ENCODE measurements at places on chromosomes 5 and 9.
A peak's percentile ranks its signal among the peaks of the same experiment; 100 is the strongest.

GRCh38 chr5:56211298-56211865 is 21.7 kb downstream of the ANKRD55 start:
- DNase-seq = no peak

DNA sequence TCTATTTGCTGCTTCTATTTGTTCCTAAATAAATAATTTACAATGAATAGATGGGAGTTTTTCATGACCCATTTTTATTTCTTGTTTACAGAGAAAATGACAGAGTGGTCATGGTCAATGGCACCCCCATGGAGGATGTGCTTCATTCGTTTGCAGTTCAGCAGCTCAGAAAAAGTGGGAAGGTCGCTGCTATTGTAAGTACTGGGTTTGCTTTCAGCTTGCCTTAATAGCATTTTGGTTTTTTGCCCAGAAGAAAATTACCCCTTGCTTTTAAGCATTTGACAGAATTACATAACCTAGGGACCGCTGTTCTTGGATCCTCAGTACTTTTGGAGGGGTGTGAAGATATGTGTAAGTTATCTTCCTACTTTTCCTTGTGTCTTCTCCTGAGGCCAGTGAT is 44.1 kb downstream of the TJP2 start:
- DNase-seq = no peak

DNA sequence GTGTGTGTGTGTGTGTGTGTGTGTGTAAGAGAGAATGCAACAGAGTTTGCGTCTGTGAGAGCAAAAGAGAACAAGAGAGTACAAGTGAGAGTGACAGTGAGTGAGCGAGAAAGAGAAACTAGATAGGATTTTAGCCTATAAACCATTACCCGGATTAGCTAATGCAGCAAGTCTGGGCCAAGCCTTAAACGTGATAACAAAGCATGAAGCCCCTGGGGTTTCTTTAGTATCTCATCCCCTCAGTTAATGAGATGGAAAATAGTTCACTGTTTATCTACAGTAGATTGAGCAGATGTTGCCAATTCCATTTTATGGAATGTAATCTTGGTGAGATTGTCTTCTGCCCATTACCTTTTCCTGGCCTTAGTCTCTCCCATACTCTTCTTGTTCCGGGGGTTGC is 114.5 kb downstream of the MAT2B start:
- DNase-seq = no peak

DNA sequence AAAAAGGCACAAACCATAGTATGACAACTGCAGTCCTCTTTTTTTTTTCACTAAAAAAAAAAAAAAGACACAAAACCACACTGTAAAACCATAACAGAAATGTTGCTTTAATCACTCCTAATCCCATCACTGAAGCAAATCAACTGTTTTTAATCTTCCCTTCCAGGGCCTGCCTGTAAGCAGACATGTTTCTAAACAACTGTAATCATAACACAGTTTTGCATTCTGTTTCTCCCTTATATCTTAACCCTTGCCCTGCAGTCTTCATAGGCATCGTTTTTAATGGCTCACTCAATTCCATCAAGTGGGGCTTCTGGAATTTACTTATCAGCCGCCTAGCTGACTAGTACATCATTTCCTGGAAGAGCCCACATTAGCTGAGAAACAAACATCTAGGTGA is 111.0 kb upstream of the SLC25A48 start:
- DNase-seq = no peak

- no peak for DNase-seq
Observed at GRCh38 chr9:101312661-101313060, 72.1 kb downstream of the BAAT start.

DNA sequence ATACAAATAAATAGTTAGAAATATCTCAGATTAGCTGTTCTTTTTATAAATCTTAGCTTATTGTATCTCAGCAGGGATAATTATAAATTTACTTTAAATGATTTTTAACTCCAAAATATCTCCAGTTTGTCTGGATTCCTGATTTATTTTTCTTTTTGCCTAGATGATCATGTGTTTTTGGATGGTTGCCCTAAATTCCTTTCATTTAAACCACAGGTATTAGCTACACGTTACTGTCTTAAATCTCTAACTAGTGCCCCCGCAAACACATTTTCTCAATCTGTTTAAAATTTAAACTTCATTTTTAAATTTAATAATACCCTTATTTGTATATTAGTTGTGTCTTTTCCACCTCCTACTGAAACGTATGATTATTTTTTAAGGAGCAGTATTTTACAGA is 5.6 kb downstream of the FER start:
- no peak for DNase-seq

DNA sequence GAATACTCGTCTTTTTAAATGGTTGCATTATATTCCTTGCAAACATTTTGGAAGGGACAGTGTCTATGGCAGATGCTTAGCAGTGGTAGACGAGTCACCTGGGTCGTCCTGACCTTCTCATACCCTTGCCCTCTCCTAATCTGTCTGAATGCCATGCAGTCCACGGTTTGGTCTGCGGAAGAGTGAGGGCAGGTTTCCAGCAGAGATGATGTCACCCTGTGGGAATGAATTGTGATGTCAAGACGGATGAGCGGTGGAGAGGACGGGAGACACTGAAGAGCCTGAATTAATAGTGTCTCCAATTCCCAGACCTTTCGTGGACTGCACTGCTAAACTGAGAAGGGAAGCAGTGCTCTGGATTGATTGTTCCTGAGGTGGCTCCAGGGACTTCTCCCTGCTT is 329.0 kb upstream of the PANK3 start:
- DNase-seq = no peak

DNA sequence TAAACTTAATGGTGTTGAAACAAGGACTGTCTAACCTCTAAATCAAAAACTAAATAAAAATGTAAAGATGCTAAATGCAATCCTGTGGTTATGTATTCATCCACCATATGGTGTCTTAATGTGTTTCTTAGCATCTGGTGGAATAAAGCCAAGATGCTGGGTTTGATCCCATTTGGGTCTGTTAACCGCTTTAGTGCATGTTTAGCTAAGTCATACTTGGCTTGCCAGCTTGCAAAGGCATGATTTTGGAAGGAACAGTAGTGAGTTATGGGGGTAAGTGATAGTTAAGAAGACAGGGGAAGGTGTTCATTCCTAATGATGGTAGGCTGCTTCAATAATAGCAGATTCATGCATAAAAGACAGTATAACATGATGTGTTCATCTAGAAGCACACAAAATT is 139.0 kb upstream of the SLC27A6 start:
- DNase-seq = no peak

GRCh38 chr5:132669966-132670882 is 3.6 kb upstream of the IL4 start:
- no peak for DNase-seq

DNA sequence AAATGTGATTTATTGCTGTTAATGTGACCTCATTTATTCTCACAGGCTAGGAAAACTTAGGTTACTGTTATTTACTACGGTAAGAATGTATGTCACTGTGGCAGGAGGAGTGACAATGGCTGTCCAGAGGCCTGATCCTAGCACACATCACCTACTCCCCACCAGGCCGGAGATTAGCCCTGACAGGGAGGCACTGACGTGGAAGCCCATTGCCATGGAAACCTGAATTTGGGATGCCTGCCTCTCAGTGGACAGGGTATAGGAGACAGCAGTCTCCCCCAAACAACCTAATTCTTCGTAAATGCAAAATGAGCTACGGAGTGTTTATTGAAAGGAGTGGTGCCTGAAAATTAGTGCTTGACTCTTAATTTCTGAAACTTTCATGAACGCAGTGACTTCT is 87.6 kb upstream of the SMARCA2 start:
- DNase-seq = no peak

DNA sequence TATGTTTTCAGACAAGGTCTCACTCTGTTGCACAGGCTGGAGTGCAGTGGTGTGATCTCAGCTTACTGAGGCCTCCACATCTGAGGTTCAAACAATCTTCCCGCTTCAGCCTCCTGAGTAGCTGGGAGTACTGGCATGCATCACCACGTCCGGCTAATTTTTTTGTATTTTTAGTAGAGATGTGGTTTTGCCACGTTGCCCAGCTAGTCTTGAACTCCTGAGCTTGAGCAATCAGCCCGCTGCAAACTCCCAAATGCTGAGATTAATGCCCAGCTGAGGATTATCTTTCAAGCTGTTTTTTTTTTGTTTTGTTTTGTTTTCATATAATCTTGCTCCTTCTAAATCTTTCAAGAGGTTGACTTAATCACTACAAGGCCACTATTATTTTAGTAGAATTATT is 47.3 kb upstream of the SLC28A3 start:
- no peak for DNase-seq

- DNase-seq = peak; percentile 34
Observed at GRCh38 chr5:143404416-143405062, 1.1 kb upstream of the NR3C1 start.

DNA sequence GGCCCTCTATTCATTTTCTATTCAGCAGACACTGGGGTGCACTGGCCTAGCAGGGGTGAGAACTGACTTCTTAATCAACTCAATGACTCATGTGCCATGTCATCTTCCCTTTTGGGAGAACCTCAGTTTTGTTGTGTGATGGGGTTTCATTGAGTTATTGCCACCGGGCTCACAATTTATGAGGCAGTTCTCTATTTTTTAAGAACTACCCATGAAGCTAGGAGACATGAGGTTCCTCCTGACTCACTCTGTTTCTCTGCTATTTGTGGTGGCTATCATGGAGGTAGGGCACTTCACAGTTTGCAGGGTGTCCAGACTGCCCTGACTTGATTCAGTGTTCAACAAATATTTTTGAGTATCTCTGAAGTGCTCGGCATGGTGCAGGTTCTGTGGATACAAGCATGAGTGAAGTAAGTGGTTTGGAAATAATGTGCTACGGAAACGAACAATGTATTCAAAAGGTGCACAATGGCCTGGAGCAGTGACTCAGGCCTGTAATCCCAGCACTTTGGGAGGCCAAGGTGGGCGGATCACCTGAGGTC is 39.3 kb downstream of the SPARC start:
- DNase-seq = no peak

DNA sequence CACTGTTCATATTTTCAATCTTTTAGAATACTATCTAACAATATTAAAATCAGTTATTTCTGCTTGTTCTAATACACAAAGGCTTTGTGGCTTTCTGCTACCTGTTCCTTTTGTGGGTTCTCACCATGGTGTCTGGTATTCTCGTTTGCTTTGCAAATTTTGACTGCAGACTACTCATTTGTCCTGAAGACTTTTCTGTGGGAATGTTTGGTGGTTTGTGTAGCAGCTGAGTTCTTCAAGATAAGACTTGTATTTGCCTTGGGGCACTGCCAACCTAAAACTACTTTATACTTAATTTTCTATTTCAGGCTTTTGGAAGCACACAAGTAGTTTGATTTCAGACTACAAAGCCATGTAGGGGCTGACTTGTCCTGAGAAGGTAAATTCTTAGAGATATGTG is 11.1 kb downstream of the IL33 start:
- peak; percentile 78 for DNase-seq

DNA sequence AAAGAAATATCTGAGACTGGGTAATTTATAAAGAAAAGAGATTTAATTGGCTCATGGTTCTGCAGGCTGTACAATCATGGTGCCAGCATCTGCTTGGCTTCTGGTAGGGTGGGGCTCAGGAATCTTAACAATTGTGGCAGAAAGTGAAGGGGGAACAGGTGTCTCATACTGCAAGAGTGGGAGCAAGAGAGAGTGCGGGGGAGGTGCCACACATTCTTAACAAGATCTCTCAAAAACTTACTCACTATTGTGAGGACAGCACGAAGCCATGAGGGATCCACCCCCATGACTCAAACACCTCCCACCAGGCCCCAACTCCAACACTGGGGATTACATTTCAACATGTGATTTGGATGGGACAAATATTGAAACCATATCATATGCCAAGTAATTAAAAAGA is 70.1 kb upstream of the PANK3 start:
- no peak for DNase-seq

DNA sequence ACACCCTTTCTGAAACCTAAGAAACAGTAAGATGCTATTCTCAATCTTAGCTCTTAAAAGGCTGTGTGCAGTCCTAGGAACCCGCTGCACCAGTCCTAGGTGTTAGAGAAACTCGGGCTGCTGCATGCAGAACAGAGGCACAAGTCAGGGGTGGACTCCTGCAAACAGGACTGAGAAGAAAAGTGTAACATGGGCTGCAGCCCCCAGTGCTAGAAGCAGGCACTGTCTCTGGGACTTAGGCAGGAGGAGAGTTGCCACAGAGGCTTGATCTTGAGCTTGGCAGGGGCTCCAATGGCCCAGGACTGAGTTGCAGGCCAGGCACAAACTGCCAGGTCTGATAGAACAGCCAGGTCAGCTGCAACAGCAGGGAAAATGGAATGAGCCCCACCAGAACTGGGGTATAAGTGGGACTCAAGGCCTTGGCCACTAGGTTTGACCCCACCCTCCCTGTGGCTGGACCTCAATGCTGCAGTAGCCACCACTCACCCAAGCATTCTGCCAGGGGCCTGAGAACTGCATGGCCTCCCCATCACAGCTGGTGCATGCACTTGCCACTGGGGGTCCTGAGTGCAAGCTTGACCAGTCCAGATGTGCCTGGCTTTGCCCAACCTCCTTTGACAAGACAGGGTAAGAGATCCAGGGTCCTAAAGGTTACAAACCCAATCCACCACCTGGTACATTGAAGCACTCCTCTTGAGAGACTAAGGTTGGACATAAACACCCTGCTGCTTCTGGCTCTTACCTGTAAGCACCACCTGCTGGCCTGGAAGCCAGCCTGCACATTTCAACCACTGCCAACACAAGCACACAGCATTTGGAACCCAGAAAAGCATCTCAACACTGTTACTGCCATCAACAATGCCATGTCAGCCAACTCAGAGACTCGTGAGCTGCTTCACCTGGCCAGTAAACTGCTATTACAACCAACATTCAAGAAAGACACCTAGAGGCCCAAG is 103.3 kb downstream of the FBXL17 start:
- DNase-seq = no peak

- no peak for DNase-seq
Observed at GRCh38 chr5:14462681-14463080, 118.9 kb upstream of the OTULINL start.

DNA sequence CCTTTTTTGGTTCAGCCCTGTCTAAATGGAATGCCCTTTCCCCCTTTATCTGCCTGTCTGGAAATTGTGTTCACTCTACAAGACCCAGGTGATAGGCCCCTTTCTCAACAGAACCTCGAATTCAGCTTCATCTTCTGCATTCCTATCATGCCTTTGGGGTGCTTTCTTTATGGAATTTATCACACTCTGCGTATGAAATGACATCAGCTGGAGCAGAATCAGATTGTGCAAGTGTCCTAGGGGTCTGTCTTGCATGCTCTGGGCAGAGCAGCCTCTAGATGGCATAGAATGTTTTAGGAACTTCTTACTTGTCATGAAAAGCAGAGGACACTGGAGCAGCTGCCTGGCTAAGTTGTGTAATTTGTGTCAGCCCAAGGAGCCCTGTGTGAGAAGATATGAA is 84.9 kb downstream of the ISL1 start:
- DNase-seq = no peak

DNA sequence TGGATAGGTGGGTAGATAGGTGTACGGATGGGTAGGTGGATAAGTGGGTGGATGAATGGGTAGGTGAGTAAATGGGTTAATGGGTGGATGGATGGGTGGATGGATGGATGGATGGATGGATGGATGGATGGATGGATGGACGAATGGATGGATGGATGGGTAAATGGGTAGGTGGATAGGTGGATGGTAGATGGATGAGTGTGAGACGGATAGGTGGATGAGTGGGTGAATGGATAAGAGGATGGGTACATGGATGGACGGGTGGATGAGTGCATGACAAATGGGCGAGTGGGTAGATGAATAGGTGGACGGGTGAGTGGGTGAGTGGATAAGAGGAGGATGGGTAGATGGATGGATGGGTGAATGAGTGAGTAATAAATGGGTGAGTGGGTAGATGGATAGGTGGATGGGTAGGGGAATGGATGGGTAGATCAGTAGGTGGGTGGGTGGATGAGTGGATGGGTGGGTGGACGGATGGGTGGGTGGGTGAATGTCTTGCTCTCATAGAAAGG is 179.2 kb downstream of the FGF18 start:
- no peak for DNase-seq

Data from NCI-H526 (cell line).